Spinal cord (tissue), 10 donors: ENCODE measurements at places on chromosomes 12 and 14. TPM values are rescaled to one million over a fixed set of nuclear protein-coding genes. Genes with fewer than 3 reads are reported as not detected.

DNA sequence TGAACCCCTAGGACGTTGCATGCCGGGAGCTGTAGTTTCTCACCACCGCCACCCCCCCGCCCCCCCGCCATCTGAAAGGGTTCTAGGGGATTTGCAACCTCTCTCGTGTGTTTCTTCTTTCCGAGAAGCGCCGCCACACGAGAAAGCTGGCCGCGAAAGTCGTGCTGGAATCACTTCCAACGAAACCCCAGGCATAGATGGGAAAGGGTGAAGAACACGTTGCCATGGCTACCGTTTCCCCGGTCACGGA lies 501 bp upstream of the HSP90B1 start:
- DNase-seq = no peak

DNA sequence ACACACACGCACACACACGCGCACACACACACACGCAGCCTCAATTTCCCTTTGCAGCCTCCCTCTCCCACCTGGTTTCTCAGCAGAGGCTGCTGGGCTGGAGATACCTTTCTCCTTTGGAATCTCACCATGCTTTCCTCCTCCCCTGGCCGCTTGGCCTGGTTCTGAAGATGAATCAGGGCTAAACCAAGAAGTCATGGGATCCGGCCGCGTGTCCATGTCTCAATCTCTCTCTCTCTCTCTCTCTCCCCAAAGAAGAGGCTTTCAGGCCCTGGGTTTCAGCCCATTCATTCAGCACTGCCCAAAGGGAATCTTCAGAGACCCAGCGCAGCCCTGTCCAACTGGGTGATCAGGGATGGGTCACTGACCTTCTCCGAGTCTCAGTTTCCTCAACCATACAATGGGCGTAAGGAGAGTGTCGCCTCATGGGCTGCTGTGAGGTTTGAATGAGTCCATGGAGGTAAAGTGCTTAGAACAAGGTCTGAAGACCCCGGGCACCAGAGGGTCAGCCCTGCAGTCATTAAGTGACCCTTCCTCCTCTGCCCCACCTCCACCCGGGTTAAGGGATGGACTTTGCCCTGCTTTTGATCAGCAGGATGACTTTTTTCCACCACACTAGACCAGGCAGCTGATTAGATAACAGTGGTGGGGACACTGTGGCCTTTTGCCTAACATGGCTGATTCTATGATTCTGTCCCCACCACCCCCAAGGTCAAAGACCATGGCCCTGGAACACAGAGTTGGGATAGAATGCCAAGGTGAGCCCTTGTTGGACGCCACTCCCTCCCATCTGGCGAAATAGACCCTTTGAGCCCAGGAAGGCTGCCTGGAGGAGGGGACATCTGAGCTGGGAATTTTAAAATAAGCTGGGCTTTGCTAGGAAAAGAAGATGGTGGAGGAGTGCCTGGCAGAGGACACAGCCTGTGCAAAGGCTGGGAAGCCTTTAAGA lies 42.1 kb downstream of the SCARB1 start:
- no peak for DNase-seq

DNA sequence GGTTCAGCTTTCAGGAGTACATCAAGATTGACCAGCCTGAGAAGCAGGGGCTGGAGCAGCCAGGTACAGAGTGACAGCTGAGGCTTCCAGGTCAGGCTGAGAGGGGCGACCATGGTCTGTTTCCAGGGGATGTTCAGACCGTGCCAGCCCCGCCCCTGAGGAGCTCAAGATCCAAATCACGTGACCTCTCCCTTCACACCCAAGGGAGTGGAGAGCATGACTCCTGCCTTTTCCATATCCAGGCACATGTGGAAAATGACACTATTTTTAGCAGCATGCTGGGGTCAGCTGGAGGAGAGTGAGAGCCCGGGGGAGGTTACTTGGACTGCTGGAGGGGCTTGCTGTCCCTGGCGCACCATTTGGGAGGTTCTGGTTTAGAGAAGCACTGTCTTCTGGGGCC lies 92.7 kb downstream of the B4GALNT3 start:
- DNase-seq = no peak

Gene EGLN3
- total RNA-seq = 25.1 TPM

DNA sequence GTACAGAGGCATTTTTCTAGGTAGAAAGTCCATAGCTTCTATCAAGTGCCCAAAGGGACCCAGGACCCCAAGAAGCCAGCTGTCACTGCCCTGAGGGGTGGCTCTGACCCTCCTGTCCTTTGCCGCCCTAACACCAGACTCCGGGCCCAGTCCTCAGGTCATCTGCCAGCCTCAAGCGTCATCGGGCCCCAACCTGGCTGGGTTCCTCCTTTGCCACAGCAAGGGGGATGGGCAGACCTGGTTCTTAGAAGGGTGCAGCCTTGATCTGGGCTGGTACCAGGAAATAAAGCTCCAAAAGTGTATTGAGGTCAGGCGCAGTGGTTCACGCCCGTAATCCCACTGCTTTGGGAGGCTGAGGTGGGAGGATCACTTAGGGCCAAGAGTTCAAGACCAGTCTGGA lies 27.1 kb upstream of the FAM222A start:
- no peak for DNase-seq

- no peak for DNase-seq
These were observed 13.8 kb upstream of the ANAPC5 start for GRCh38 chr12:121366063-121366459.

- no peak for DNase-seq
These were observed 98.1 kb upstream of the NCOR2 start for GRCh38 chr12:124665511-124665910.

Gene SCN8A
- 11.4 TPM for total RNA-seq

DNA sequence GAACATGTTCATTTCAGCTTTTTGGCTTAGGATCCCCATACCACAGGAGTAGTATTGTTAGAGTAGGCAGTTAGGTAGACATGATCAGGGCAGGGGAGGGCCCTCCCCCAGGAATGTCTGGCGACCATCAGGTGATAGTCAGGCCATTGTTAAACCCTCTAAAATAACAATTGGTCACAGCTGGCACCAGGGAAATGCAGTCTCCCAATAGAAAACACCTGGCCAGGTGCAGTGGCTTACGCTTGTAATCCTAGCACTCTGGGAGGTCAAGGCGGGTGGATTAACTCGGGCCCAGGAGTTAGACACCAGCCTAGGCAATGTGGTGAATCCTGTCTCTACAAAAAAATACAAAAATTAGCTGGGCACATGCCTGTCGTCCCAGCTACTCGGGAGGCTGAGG lies 187.1 kb downstream of the MON2 start:
- no peak for DNase-seq

Gene SSTR1
- total RNA-seq = 1.7 TPM

DNA sequence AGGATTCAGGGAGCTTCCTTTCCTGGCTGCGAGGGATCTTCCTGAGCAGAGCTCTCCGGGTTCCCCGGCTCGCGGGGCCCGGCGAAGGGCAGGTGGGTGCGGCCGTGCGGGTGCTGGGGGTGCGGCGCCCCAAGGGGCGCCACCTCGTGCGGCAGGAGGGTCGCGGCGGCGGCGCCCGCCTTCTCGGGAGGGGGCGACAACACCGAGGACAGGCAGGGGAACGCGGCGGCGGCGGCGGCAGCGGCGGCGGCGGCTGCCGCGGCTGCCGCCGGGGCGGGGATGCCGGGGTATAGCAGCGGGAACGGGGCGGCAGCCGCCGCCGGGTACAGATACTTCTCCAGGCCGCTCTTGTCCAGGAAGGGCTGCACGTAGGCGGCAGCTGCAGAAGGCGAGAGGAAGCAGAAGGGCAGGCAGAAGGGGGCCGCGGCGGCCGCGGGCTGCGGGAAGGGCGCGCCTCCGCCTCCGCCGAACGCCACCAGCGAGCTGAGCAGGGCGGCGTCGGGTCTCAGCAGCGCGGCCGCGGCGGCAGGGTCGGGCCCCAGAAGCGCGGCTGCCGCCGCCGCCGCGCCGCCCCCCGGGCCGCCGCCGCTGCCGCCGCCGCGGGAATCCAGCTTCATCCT lies 2.7 kb downstream of the BHLHE41 start:
- DNase-seq = no peak

DNA sequence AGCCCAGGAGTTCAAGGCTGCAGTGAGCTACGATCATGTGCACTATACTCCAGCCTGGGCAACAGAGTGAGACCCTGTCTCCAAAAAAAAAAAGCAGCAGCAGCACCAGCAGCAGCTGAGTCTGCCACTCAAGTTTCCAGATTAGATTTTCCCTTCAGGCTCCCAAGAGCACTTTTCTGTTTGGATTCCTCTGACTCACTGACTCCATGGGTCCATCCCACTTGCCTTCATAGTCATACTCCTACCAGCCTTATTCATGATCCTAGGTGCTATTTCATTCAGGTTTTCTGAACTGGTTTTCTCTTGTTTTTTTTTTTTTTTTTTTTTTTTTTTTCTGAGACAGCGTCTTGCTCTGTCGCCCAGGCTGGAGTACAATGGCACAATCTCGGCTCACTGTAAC lies 6.8 kb upstream of the TWF1 start:
- DNase-seq = no peak

GRCh38 chr14:97388408-97388807 lies 591.2 kb downstream of the VRK1 start:
- no peak for DNase-seq

DNA sequence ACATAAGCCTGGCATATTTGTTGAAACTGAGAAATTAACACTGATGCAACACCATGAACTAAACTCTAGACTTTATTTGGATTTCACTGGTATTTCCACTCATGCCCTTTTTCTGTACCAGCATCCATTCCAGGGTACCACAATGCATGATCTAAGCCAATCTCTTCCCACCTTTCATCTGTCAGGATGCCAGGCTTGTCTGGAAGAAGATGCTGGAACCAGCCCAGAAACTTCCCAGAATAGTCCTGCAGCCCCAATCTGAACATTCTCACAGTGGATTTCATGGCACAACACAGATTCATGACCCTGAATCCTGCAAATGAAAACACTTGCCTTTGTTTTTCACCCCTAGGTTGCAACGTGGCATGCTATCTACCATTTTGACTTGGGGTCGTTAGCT lies 189.3 kb upstream of the LHX5 start:
- peak; percentile 68 for DNase-seq

Gene KRT78
- 0.11 TPM for total RNA-seq

- DNase-seq = no peak
These were observed 22.7 kb downstream of the CGRRF1 start for GRCh38 chr14:54532111-54533012.

- no peak for DNase-seq
These were observed 103.9 kb upstream of the RFLNA start for GRCh38 chr12:124191024-124191359.

DNA sequence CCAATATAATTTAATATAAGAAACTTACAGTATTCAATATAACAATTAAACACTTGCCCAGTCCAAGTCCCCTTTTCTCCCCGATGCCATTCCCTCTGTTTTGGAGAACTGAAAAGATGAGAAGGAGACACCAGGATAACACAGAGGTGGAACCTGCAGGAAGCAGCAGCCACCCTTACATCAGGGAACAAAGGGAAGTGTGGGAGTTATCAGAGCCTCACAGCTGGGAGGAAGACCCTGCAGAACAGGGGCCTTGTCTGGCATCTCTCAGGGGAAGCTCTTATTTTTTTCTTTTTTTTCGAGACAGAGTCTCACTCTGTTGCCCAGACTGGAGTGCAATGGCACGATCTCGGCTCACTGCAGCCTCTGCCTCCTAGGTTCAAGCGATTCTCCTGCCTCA lies 52.6 kb downstream of the CALM1 start:
- DNase-seq = no peak

DNA sequence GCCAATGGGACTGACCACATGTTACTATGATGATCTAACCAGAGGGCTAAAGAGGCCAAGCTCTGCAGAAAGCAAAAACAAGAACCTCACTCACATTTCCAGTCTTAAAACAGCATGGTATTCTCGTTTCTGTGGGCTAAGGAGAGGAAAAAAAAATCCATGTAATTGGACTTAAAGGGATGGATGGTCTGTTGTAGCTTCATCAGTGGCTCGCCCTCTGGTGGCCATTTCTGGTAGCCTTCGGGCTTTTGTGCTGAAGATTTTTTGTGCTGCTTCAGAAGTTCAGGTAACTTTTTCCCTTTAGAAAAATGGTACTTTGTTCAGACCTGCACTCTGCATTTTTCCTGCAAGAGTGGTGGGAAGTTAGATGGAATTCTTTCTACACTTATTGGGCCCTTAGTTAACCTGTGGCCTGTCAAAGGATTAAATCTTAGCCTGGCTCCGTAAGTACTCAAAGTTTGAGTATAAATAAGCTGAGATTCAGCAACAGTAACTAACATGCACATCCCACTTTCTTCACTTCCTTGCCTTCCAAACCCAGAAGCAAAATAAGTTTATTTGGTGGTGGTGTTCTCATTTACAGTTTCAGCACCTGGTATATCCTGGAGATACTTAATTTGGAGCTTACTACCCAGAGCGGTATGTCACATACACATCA lies 22.3 kb downstream of the DCAF4 start:
- DNase-seq = peak; percentile 89
